ENCODE measurements at places on chromosomes 7 and 10.

- no peak for DNase-seq
These were observed 324 bp downstream of the TWNK start for GRCh38 chr10:100987685-100988049.

DNA sequence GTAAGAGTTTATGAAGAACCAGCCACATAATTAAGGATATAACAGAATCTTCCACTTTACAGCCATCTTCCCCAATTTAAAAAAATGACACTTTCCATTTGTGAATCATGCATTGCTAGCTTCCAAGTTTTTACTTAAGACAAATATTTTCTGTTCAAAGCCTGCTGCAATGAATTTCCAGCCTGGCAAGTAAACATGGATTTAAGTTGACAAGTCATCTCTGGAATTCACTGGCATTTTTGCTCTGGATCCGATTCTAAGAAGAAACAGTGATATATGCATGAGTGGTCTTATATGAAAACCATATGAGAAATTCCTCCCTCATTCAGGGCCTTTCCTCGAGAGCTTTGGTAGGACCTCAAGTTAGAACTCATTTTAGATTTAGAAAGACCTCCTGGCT is 116.1 kb upstream of the CDCA7L start:
- no peak for DNase-seq

GRCh38 chr7:81949306-81949705 is 179.5 kb upstream of the HGF start:
- no peak for DNase-seq

DNA sequence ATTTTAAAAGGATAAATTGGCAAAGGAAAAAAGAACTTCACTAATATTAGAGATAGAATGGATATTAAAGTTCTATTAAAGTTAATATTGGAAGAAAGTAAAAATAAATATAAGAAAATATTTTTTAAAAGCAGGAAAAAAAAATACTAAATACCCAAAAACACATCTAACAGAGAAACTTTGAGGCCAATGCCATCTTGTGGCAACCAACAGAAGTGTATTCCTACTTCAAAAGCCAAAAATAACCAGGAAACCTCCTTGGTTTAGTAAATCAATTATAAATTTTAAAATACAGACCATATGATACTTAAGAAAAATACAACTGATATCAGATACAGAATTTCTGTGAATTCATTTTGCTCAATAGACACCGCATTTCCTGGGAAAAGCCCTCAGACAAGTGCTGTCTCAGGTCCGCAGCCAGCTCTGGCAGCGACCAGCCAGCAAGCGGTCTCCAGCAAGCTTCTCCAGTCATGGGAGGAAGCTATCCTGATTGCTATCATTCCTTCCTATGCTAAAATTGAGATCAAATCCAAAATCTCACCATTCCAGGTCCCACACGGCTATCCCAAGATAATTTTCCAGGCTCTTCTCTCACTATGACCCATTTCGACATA is 65.3 kb downstream of the LMBR1 start:
- peak; percentile 47 for DNase-seq

DNA sequence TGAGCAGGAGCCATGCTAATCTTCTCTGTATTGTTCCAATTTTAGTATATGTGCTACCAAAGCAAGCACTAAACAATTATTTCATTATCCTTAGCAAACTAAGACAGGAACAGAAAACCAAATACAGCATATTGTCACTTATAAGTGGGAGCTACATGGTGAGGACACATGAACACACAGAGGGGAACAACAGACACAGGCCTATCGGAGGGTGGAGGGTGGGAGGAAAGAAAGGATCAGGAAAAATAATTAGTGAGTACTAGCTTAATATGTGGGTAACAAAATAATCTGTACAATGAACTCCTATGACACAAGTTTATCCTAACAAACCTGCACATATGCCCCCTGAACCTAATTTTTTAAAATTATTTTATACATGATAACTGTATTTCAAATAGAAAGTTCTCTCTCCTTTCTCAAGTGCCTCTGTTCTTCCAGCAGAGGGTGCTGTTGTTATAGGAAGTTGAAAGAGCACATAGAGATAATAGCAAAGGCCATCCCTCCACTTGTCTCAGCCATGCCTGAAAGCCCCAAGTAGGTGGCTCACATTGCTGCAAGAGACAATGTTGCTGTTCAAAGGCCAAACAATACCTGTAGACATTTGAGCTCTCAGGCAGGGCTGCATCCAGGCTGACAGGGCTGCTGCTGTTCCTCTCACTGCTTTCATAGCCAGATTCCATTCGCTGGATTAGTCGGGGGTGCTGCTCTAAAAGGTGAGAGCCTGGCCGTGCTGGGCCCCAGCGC is 33.4 kb upstream of the PPP3CB start:
- peak; percentile 79 for DNase-seq

DNA sequence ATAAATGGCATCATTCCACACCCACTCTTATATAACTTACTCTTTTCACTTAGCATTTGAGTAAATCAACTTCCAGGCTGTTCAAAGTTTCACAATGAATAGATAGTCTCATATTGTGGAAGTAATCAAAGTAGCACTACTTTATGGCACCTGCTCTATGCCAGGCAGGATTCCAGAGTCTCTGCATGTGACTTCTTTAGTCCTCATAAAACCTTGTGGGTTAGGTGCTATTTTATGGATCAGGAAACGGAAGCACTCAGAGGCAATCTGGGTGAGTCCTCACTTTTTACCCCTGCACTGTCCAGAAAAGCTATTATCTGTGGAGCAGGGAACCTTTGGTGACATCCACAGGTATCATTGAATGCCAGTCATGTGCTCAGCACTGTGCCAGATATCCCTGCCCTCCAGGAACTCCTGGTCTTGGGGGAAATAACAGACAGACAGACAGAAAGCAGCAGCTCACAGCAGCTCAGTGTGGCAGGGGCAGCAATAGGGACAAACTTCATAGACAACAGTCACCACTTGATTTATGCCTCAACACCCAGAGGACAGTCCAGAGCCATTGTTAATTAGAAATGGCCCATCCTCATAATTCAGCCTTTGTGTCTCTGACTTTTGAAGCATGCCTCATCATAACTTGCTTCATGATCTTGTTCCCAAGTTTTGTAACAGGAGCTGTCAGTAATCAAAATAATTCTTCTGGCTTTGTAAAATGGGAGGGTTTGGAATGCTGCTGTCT is 160.6 kb downstream of the SEC23IP start:
- no peak for DNase-seq
